ENCODE measurements at places on chromosomes 2 and 18. TPM values are rescaled to one million over a fixed set of nuclear protein-coding genes. Genes with fewer than 3 reads are reported as not detected.

GRCh38 chr2:105754994-105755393, 10.3 kb downstream of the NCK2 start:
- DNase-seq, result no peak

GRCh38 chr2:3301001-3301400, 76.6 kb downstream of the EIPR1 start:
- no peak for DNase-seq

DNA sequence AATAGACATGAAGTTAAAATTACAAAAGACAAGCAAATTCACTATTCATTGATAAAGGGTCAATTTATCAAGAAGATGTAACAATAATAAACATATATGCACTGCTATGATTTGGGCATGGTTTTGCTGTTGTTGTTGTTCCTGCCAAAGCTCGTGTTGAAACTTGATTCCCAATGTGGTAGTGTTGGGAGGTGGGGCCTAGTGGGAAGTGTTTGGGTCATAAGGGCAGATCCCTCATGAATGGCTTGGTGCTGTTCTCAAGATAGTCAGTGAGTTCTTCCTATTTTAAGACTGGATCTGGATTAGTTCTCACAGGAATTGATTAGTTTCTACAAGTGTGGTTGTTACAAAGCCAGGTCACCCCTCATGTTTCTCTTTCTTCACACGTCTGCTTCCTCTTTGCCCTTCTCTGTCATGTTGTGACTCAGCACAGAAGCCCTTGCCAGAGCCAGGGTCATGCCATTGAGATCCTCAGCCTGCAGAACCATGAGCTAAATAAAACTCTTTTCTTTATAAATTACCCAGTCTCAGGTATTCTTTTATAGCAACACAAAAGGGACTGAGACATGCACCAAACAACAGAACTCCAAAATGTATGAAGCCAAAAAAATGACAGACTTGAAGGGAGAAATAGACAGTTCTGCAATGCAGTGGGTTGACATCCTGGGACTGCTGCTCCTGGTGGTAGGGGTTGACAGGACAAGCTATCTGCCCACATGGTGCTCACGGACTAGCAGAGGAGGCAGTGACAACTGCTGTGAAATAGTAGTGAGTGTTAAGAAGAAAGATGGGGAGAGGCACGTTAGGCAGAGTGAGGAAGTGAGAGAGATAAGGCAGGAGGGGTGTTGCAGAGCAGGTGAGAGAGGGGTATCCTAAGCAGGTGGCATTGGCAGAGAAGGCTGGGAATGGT, 18.6 kb upstream of the SKA1 start:
- DNase-seq, result no peak

DNA sequence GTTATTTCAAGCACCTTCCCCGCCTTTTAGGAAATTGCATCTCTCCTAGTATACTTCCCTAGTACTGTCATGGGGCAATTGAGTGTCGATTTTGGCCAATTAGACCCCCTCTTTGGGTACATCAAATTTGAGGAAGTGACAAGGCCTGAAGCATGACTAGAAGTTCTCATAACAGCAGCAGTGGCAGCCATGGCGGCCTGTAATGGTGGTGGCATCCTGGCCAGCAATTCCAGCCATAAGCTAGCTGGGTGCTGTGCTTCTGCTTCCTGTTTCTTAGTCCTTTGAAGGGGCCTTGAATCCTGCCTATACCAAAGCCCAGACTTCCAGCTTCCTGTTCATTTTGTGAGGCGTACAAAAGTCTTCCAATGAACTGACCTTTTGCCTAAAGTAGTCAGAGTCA, 523.1 kb downstream of the PLCL1 start:
- DNase-seq, result no peak

- DNase-seq, result no peak
These were observed 149.0 kb upstream of the ZNF516 start for GRCh38 chr18:76643996-76644395.

GRCh38 chr2:197258580-197258979, 52.0 kb downstream of the ANKRD44 start:
- DNase-seq, result no peak

- no peak for DNase-seq
These were observed 108.2 kb upstream of the ERBB4 start for GRCh38 chr2:212646698-212647366.

- DNase-seq, result no peak
These were observed 520.8 kb downstream of the PARD3B start for GRCh38 chr2:205066081-205066480.

GRCh38 chr2:208186465-208186864, 3.4 kb downstream of the C2orf80 start:
- no peak for DNase-seq

- no peak for DNase-seq
These were observed 180.9 kb downstream of the TRABD2A start for GRCh38 chr2:84700006-84700405.

- DNase-seq, result peak; percentile 54
These were observed 57.9 kb downstream of the ARHGEF33 start for GRCh38 chr2:38947241-38948239.

GRCh38 chr18:55997151-55997561, 409.2 kb upstream of the TCF4 start:
- no peak for DNase-seq

GRCh38 chr2:210762604-210763588, 206.5 kb downstream of the CPS1 start:
- DNase-seq, result no peak

- no peak for DNase-seq
These were observed 3.0 kb downstream of the ZNF516 start for GRCh38 chr18:76491776-76492668.

DNA sequence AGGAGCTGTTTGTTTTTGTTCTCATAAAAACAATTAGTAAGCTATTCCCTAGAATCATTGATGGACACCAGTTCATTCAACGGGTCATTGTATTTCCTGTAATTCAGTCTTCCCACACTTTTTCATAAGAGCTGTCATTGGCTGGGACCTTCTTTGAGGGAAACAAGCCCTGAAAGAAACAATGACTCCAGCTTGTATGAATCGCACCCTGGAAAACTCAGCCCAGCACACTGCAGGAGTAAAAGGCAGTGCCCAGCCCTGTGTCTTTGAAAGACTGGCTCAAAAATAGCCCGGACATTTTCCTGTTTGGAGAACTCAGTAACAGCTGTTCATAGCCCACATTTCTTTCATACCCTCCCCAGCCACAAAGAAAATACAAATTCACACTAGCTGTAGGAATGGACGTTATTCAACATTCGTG, 81.5 kb downstream of the NCKAP5 start:
- no peak for DNase-seq

GRCh38 chr2:236949089-236949905, 136.4 kb upstream of the COPS8 start:
- DNase-seq, result no peak

DNA sequence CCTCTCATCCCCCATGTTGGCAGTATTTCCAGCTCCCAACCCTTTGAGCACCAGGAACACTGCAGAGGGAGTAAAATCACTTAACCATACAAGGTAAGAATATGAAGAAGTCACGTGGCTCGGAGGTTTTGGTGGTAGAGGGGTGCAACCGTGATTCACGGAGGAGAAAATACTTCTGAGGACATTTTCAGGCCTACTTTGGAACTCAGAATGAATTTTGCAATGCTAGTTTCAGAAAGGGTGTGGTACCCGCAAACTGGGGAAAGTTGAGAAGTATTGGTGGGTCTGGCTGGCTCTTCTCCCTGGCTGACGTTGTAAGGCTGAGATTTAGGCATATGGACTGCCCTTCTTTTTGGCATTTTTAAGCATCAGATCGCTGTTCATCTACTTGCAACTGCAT, 442 bp downstream of the SERPINB5 start:
- no peak for DNase-seq

GRCh38 chr2:228548230-228548629, 366.7 kb upstream of the SPHKAP start:
- DNase-seq, result no peak

DNA sequence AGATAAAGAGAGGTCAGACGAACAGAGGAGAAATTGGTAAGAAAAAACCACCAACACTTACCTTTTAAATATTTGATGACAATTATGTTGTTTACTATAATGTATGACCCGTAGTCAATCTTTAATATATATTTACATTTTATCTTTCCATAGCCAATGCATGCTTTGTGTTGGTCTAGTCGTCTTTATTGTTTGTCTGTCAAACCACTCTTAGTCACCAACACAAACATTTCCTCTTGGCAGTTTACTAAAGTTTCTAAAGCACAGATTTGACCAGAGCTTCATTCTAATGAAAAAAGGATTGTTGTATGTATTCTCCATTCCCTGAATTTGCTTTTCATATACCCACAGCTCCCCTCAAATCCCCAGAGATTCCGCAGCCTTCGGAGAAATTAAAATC, 784.7 kb upstream of the PIK3C3 start:
- DNase-seq, result no peak

- DNase-seq, result no peak
These were observed 184.0 kb upstream of the PID1 start for GRCh38 chr2:229454934-229455631.

GRCh38 chr18:49447810-49448745, 12.4 kb downstream of the DYM start:
- DNase-seq, result no peak

DNA sequence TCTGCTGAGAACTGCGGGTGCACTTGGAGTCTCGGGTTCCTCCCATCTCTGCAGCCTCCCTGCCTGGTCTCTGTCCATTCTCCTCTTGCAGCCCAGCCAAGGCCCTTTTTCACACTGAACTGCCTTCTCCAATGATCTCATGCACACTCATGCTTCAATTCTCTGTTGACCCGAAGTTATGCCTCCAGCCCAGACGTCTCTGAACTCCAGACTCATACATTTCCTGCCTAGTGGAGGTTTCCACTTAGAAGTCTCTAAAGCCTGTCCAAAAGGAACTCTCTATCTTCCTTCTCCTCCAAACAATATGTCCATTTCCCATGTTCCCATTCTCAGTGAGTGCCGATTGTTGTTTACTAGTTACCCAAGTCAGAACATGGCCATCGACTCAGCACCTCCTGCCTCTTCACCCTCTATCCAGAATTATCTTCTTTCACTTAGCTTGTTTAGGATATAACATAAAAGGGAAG, 155.2 kb downstream of the IRS1 start:
- no peak for DNase-seq

DNA sequence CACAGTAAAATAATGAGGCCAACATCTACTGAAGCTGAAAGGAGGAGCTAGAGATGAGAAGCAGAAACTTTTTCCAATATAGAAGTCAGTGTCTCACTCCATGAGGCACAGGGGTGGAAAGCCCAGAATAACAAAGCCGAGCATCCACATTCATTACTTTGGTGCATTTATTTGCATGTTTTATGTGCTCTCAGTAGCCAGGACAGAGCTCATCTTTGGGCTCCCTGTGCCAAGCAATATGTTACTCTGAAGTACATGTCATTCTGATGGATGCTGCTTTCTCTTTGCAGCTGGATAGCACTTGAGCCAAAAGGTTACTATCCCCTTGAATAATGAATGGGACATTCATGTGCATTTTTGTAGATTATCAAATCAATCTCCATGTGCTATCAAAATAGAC, 338.6 kb upstream of the SOX11 start:
- DNase-seq, result no peak

GRCh38 chr2:110997331-110998045, 123.2 kb upstream of the BCL2L11 start:
- DNase-seq, result no peak

- peak; percentile 68 for DNase-seq
These were observed 23.6 kb downstream of the FZD5 start for GRCh38 chr2:207746131-207746530.

DNA sequence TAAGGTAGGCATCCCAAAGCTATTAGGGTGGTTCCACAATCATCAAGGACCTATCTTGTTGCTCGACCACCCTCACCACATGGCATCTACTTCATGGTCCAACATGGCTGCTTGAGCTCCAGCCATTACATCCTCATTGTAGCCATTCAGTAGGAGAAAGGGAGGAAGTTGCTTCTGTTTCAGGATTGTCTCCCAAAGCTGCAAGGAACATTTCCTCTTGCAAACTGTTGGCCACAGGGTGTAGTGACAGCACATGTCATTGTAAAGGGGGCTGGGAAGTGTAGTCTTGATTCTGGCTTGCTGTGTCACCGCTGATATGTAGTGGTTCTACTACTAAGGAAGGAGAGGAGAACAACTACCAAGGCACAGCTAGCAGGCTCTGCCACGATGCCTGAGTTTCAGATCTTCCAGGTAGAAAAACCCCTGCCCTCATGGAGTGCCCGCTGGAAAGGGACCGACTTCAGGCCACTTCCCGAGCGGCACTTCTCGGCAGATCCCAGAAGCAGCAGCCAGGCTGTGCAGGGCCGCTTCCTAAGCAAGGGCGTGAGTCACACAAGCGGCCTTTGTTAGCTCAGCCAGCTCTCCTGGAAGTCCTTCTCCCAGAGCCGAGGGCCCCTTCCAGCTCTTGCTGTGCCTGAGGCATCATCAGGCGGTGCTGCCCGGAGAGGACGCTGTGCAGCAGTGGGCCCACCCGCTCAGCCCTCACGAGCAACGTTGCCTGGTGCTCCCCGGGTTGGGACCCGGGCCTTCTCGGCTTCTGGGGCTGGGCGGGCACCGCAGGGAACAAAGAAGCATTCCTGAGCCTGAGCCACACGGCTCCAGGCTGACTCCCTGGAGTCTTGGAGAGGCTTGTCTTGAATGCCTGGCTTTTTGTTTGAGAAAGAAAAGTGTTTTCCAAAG, 58.2 kb downstream of the HS6ST1 start:
- no peak for DNase-seq

DNA sequence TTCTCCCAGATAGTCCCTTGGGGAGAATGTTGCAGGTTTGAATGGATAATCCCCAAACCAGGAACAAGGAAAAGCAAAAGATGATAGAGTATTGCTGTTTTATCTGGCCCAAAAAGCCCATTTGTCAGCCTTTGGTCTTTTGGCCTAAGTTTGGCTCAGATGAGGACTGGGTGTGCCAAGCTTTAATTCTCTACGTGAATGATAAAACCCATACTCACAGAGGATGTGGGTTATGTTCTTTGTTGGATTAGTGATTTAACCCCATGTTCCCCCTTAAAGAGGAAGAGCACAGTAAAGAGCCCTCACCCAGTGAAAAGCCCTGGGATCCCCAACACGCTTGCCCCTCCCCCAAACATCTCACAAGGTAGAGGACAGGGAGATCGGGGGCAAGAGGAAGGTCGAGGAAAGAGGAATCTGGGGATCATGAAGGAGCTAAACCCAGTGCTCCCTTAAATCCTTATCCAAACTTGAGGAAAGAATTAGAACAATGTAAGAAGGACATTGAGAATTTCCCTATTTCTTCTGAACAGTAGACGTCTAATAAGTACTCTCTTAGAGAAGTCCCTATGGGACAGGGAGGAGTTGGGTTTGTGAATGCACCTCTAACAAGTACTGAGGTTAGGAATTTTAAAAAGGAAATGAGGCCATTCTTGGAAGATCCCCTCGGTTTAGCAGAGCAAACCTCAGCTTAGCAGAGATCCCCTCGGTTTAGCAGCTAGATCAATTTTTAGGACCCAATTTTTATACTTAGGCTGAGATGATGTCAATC, 105.0 kb downstream of the HIBCH start:
- DNase-seq, result no peak

Gene SPC25
- 10.2 TPM for total RNA-seq

Gene ONECUT2
- 9.9 TPM for total RNA-seq

Gene FEV
- total RNA-seq, result not detected

Gene VWA3B
- total RNA-seq, result 0.73 TPM

Gene PTPN4
- 78.5 TPM for total RNA-seq

Gene GDF7
- total RNA-seq, result 0.45 TPM

Gene MSTN
- 5.2 TPM for total RNA-seq

Gene ANKRD30BL
- total RNA-seq, result 33.8 TPM

Gene NTSR2
- 1.7 TPM for total RNA-seq

Gene DSC2
- total RNA-seq, result 7.2 TPM

Gene PRKRA
- 83.1 TPM for total RNA-seq

Gene ARHGAP15
- total RNA-seq, result 2.9 TPM
